ENCODE measurements at places on chromosomes 4 and X.

GRCh38 chr4:76997532-76997931 lies 48.0 kb downstream of the SEPTIN11 start:
- no peak for DNase-seq

GRCh38 chr4:129095811-129096454 lies at the start of gene C4orf33:
Gene C4orf33, plus strand, starts transcription at chr4:129096152. Its CDS starts 6,459 bp downstream, at chr4:129102611.
- peak; percentile 55 for DNase-seq

- DNase-seq = no peak
Measured at GRCh38 chr4:37749398-37749988, 63.3 kb upstream of the RELL1 start.

- DNase-seq = no peak
Measured at GRCh38 chr4:5186271-5187064, 135.2 kb downstream of the STK32B start.

DNA sequence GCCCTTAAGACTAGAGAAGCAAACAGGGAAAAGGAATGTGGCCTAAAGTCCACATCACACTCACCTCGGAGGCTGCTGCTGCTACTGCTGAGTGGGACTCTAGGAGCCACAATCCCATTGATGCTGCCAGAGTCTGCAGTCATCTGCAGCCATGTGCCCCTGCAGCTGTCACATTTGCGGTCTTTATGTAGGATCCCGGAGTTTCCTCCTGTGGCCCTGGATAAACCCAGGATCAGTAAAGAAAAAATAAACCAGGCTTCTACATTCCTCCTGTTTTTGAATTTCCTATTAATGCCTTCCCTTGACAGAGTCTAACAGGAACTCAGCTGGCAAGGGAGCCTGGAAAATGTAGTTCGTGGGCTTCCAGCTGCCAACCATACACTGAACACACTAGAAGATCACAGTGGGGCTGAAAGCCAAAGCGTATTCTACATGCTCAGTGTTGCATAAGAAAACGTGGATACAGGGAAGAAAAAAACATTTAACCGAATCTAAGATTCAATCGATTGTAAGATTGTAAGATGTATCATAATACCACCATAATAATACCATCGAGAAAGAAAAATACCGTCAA lies 10.3 kb upstream of the PHEX start:
- no peak for DNase-seq

DNA sequence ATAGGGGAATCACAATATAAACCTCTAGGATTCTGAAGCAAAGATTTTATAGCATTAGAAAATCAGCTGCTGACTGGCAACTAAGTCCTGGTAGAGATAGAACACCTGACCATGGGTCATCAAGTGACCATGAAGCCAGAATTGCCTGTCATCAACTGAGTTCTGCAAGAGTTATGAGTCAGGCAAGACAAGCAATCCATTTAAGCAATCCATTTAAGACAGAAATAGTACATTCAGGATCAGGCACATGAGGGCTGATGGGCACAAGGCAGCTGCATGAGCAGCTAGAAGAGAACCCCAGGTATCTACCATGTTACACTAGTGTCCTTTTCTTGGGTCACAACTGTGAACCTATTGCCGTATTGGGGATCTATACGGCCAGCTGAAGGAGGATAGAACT lies 98.9 kb downstream of the SPRY1 start:
- DNase-seq = no peak

DNA sequence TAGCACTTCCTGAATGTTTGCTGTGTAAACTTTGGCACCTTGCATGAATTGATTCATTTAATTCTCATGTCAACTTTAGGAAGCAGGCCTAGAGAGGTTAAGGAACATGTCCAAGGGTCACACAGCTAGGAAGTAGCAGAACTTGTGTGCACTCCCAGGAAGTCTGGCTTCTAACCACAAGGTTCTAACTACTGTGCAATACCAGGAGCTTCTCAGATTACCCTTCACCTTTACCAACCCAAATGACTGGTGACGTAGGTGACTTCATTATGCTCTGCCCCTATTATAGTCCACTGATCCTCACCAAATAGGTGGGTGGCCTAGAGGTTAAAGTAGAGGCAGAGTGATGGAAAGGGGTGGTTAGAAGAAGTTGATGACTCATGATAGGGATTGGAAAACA lies 14.4 kb downstream of the AR start:
- no peak for DNase-seq

DNA sequence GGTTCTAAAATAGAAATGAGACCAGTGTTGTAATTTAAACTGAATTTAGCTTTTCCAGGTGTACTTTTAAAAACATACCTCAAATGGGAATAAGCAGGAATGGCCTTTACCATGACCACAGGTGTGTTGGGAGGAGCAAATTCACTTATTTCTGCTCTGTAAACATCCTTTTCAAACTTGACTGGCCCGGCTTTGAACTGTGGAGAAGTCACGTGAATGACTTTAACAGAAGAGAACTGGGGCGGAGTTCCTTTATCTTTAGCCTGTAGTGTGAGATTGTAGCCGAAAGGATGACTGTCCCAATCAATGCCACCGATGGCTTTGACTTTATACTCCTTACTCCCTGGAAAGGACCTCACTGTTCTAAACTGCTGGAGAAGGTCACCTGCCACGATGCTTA lies 15.1 kb downstream of the FAT1 start:
- DNase-seq = no peak

- peak; percentile 72 for DNase-seq
Measured at GRCh38 chr4:6574747-6575502, at the start of gene MAN2B2. Gene MAN2B2, plus strand, starts transcription at chr4:6575189. Its CDS starts 22 bp downstream, at chr4:6575211.

DNA sequence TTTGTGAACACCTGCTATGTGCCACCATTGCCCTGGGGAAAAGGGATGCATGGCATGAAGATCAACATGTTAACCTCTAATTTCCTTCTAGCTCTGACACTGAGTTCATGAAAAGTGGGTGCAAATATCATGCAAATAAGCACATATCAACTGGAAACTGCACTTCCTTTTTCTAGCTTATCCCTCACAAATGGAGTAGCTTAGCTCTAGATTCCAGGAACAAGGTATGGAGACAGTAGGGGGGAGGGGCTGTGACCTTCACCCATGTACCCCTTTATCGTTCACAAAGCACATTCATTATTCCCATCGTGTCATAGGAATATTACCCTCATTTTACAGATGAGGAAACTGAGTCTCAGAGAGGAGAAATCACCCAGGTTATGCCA lies 37.4 kb downstream of the STARD8 start:
- no peak for DNase-seq

DNA sequence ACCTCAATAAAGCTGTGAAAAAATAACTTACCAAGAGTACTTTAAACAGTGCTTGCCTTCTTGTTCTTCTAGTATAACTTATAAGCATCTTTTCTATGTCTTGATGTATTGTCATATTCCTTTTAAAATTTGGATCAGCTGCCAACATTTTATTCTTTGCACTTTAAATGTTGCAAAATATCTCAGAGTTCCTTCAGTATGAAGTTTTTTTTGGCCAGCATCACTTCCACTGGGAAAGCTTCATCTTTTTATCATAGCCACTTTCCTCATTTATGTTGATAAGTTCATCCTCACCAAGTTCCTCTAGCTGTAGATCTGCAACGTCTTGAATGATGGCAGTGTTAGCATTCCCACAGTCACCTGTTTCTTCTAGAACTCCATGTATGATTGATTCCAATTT lies 24.2 kb downstream of the CXorf58 start:
- no peak for DNase-seq

DNA sequence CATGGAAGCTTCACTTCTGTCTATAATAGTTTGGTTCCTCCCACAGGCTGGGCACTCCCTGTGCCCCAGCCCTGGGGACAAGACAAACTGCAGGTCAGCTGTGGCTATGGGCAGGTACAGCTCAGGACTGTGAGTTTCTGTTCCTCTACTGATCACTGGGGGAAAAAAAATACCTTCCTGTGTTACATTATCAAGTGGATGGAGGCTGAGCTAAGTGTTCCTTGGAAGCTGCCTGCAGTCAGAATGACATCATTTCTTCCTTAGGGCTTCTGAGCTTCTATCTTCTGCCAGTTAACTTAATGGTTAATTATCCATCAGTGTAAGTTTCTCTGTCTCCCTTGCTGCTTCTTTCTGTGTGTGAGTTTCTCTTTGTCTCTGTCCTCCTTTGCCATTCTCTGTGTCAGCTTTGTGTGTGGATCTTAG lies 4.6 kb downstream of the RAB33A start:
- DNase-seq = no peak

- no peak for DNase-seq
Measured at GRCh38 chr4:61831987-61832386, 631.9 kb downstream of the ADGRL3 start.

DNA sequence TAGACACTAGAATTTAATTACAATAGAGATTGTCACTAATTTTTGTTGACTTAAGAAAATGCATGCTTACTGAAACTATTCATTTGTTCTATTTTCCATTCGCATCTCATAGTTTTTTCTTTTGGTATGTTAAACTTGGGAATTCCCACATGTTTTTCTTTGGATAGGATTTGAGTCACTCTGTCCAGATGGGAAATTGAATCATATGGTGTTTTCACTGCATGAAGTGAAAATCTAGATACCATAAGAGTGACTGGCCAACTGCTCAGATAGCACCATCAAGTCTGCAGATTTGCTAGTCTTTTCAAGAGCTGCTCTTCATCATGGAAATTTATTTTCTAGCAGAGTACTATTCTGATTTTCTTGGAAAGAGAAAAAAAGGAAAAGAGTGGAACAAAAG lies 172.6 kb downstream of the FAM47B start:
- no peak for DNase-seq
